ENCODE measurements at places on chromosomes 3 and 15.

DNA sequence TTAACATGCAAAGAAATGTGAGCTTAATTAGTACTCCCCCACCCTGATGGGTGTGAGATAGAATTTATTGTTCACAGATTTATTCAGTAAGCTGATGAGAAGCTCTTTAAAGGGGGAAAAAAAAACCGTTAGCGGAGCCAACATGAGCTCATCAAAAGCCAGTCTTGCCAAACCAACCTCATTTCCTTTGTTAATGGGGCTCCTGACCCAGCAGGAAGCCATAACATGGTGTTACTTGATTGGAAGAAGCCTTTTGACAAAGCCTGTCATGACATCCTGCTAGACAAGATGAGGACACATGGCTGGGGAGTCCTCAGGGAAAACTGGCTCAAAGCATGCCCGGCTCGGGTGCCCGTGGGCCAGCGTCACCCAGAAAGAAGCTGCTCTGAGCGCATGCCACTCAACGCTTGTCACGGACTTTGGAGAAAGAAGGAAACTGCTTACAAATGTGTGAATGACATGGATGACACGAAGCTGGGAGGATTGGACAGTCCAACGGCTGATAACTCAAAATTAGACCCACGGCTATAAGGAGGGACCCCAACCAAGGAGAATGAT lies 64.6 kb downstream of the SLCO2A1 start:
- DNase-seq: peak; percentile 43
- H3K27ac ChIP-seq: no peak overlapping the region
- H3K36me3 ChIP-seq: no peaks in the 10 kb centered on the region
- no peaks in the 10 kb centered on the region for H3K27me3 ChIP-seq
- H3K4me1 ChIP-seq: peaks cover 34% of the 10 kb centered on the region
- no peak overlapping the region for H3K4me3 ChIP-seq

GRCh38 chr3:100416863-100417262 lies 15.5 kb downstream of the LNP1 start:
- no peak for DNase-seq
- H3K27ac ChIP-seq: no peak overlapping the region
- no peak overlapping the region for H3K4me3 ChIP-seq
- no peaks in the 10 kb centered on the region for H3K4me1 ChIP-seq
- no peaks in the 10 kb centered on the region for H3K36me3 ChIP-seq

DNA sequence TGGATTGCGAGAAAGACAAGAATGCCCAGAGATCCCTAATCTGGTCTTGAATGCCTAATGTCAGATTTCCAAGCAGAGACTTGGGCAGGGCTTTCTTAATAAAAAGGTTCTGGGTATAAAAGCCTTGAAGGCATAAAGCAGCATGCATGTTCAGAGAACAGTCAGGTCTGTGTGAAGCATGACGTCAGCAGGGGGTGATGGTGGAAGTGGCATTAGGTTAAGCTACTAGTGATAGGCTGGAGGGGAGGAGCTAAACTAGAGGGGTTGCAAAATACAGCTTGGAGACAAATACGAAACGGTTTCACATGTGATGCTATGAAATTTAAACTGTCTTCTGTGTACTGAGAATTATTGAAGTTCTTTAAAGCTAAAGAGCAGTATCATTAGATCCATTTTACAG lies 125.6 kb downstream of the VPS8 start:
- H3K27ac ChIP-seq: no peak overlapping the region
- H3K4me3 ChIP-seq: no peak overlapping the region
- no peaks in the 10 kb centered on the region for H3K27me3 ChIP-seq
- H3K36me3 ChIP-seq: peaks cover 9% of the 10 kb centered on the region

- no peaks in the 10 kb centered on the region for H3K27me3 ChIP-seq
- DNase-seq: no peak
- H3K27ac ChIP-seq: no peak overlapping the region
- no peaks in the 10 kb centered on the region for H3K36me3 ChIP-seq
- H3K4me3 ChIP-seq: no peak overlapping the region
Measured at GRCh38 chr3:49668861-49669260, 5.3 kb upstream of the APEH start.

GRCh38 chr3:157282261-157283191 lies 122.6 kb upstream of the CCNL1 start:
- H3K36me3 ChIP-seq: no peaks in the 10 kb centered on the region
- H3K27ac ChIP-seq: no peak overlapping the region
- no peak overlapping the region for H3K4me3 ChIP-seq
- H3K4me1 ChIP-seq: no peaks in the 10 kb centered on the region
- no peaks in the 10 kb centered on the region for H3K27me3 ChIP-seq
- no peak for DNase-seq

- H3K4me1 ChIP-seq: no peaks in the 10 kb centered on the region
- no peak overlapping the region for H3K4me3 ChIP-seq
- H3K27ac ChIP-seq: no peak overlapping the region
- no peaks in the 10 kb centered on the region for H3K27me3 ChIP-seq
- H3K36me3 ChIP-seq: no peaks in the 10 kb centered on the region
Measured at GRCh38 chr3:95037927-95038326, 975.1 kb downstream of the NSUN3 start.

GRCh38 chr3:23710555-23710954 lies 95.2 kb upstream of the UBE2E1 start:
- H3K27ac ChIP-seq: no peak overlapping the region
- no peaks in the 10 kb centered on the region for H3K27me3 ChIP-seq
- no peak overlapping the region for H3K4me3 ChIP-seq
- no peaks in the 10 kb centered on the region for H3K36me3 ChIP-seq
- H3K4me1 ChIP-seq: peaks cover 13% of the 10 kb centered on the region

- peaks cover 22% of the 10 kb centered on the region for H3K4me1 ChIP-seq
- DNase-seq: no peak
- H3K4me3 ChIP-seq: no peak overlapping the region
- no peak overlapping the region for H3K27ac ChIP-seq
- no peaks in the 10 kb centered on the region for H3K27me3 ChIP-seq
Measured at GRCh38 chr3:120198305-120198878, 86.6 kb downstream of the GPR156 start.

- H3K4me1 ChIP-seq: no peaks in the 10 kb centered on the region
- H3K27ac ChIP-seq: no peak overlapping the region
- H3K4me3 ChIP-seq: no peak overlapping the region
- no peaks in the 10 kb centered on the region for H3K27me3 ChIP-seq
Measured at GRCh38 chr3:185843635-185844034, 18.8 kb upstream of the IGF2BP2 start.

DNA sequence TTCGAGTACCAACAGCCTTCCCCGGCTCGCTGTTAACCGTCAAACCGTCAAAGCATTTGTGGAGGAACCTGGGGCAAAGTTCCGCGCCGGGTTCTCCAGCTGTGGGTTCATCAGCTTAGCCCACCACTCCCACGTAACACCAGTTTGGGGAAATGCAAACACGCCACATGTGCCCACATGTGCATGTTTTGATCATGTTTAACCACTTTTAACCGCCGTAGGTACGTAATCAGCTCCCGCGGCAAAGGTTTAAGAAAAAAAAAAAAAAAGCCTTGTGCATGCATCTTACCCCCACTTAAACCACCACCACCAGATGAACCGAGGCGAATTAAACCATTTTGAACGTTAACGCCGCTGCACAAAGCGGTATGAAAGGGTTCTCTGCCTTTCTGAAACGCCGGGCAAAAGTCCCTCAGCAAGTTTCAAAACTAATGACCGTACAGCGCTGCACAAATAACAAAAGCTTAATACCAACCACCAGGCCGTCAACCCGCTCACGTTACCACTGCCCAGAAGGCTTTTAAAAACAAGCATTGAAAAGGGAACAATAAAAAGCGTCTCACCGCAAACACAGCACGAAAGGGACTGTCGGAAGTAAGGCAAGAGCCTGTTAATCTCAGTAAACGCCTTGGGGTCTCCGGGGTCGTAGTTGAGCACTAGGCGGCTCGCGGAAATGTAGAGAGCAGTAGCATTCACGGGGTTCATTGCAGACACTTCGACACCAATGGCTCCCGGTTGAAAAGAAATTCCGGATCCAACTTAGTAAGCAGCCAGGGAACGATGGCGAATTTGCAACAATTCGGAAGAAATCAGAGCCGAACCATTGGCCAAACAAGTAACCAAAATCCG lies 1.5 kb downstream of the MSL2 start:
- peak overlapping the region; percentile 100 for H3K27ac ChIP-seq
- no peaks in the 10 kb centered on the region for H3K36me3 ChIP-seq
- H3K4me1 ChIP-seq: peaks cover 54% of the 10 kb centered on the region
- peak; percentile 87 for DNase-seq

GRCh38 chr15:38217788-38218609 lies 34.6 kb upstream of the SPRED1 start:
- no peaks in the 10 kb centered on the region for H3K27me3 ChIP-seq
- no peaks in the 10 kb centered on the region for H3K4me1 ChIP-seq
- H3K36me3 ChIP-seq: no peaks in the 10 kb centered on the region
- DNase-seq: no peak

GRCh38 chr15:90402767-90403166 lies 14.7 kb downstream of the IQGAP1 start:
- no peaks in the 10 kb centered on the region for H3K27me3 ChIP-seq
- peaks cover 93% of the 10 kb centered on the region for H3K4me1 ChIP-seq
- no peak overlapping the region for H3K4me3 ChIP-seq
- no peak for DNase-seq

DNA sequence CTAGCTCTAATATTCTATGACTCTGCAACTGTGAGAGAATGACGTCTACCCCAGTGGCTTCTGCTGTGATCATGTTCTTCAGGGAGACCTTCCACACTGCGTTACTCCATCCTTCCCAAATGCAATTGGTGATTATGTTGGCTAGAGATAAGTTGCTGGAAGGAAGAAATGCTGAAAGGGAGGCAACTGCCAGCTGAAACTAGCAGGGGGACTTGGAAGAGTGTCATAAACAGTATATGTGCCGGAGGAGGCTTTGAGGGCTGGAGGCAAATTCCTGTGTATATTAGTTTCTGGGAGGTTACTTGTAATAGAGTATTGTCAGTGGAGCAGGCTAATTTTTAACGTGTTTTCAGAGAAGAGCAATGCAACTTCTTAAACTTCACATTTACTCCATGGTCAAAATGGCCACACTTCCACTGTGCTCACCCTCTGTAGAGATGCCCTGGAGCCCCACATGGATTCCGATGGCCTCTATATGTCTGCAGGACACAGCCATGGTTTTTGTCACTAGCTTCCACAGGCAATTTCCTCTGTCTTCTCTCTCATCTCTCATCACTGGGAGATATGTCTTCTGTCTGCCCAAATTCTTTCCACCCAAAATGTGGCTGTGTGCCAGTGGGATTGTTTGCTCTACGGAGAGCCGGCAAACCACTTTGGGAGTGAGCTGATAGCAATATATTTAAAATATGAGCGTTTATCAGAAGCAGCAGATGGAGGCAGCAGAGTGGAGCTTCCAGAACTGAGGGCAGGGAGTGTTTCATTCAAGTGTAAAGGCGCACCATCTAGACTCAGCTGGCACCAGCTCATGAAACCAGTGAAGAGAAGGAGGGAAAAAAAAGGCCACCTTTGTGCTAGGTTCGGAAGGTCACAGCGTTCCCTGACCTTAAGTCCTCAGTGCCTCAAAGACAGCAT lies 13.3 kb upstream of the CD47 start:
- no peaks in the 10 kb centered on the region for H3K36me3 ChIP-seq
- no peaks in the 10 kb centered on the region for H3K27me3 ChIP-seq
- no peak overlapping the region for H3K27ac ChIP-seq
- H3K4me1 ChIP-seq: peaks cover 47% of the 10 kb centered on the region
- no peak for DNase-seq
- H3K4me3 ChIP-seq: no peak overlapping the region

DNA sequence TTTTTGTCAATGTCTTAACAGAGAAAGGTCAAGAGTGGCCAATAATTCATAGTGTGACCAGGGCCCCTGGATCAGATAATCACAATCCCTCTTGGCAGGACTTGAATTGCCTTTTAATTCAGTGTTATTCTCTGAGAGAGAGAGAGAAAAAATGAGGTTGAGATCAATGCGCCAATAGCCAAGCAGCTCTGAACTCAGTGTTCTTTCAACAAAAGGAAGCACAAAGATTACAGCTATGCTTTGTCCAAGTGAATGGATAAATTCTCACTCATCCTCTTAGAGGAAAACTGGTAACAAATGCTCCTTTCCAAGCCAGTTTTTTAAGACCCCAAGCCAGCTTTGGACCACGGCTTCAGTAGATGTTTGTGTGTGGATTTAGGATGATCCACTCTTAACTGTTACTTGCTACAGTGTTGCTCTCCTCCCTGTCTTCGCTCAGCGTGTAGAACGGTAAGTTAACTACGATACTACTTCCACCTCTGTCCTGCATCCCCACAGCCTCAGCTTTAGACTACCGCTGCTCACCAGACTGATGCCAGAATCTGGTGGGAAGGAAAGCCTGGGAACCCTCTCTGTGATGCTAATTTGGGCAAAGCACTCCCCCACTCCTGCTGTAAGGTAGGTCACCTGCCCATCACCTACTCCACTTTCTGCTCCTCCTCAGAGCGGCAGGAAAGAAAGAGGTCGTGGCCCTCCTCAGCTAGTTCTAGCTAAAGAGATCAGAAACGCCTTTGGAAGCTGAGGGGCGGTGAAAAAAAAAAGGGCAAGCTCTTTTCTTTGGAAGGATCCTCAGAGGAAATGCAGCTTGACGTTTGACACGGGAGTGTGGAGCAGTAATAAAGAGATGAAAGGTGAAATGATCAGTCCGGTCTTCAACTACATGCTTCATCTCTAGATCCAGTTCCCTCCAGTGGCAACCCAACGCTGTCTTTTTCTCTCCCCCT lies 46.8 kb upstream of the LPP start:
- no peak overlapping the region for H3K27ac ChIP-seq
- H3K36me3 ChIP-seq: no peaks in the 10 kb centered on the region
- DNase-seq: no peak
- H3K27me3 ChIP-seq: no peaks in the 10 kb centered on the region
- no peak overlapping the region for H3K4me3 ChIP-seq
- H3K4me1 ChIP-seq: peaks cover 16% of the 10 kb centered on the region

Measured in spleen (tissue), 13 donors.